ENCODE measurements at places on chromosomes 3 and 15.

- no peak for ATAC-seq
Measured at GRCh38 chr15:64524778-64525177, 64.4 kb downstream of the ZNF609 start.

GRCh38 chr15:96553931-96554330, 223.4 kb downstream of the NR2F2 start:
- no peak for ATAC-seq

GRCh38 chr3:86180696-86181095, 810.3 kb downstream of the VGLL3 start:
- no peak for ATAC-seq

DNA sequence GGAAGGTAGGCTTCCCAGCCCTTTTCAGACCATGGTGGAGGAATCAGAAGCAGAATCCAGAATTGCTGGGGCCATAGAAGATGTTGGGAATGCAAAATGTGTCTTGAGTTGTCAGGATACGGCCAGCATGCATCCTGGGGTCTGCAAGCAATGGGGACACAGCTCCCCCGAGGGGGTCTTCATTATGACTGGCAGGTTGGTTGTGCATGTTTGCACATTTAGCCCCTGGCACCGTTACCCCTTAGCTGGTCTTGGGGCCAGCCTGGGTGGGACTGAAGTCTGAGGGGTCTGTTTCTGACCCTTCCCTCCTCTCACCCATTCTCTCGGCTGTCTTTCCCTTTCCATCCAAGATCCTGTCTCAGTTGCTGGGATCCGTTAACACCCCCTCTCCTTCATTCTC, 50.7 kb downstream of the STARD5 start:
- ATAC-seq: no peak

DNA sequence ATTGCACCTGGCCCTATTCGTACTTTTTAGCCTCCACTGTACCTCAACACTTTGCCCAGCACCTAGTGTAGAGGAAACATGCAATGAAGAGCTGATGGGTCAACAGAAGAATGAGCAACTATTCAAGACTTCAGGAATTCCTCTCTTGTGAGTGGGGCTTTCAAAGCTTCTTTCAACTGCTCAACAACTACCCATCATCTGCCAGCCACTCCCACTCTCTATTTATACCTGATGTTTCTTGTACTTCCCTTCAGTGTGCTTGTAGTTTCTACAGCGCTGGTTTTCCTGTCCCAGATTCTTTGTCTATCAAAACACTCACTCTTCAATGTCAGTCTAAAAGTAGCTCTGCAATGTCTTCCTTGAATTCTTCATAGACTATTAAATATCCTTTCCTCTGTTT, 168.3 kb upstream of the LPP start:
- ATAC-seq: no peak

DNA sequence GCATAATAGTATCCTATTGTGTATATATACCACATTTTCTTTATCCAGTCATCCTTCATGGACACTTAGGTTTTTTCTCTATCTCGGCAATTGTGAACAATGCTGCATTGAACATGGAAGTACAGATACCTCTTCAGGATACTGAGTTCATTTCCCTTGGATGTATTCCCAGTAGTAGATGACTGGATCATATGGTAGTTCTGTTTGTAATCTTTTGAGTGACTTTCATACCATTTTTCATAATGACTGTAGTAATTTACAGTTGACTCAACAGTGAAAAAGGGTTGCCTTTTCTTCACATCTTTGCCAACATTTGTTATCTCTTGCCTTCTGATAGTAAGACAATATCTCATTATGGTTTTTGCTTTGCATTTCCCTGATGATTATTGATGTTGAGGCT, 21.8 kb downstream of the MYH15 start:
- ATAC-seq: no peak

DNA sequence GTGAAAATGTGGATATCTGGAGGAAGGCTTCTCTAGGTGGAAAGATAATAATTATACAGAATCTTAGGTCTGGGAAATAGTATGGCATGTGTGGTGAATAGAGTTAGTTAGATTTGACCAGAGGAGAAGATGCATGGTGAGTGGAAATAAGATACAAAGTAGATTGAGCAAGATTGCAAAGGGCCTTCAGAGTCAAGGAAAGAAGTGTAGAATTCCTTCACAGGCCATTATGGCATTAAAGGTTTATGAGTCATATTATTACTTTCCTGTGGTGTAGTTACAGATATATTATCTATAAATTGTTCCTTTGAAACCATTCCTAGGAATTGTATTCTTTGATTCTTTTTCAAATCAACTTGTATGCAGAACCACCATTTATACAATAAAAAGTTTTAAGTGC, 660.3 kb downstream of the SI start:
- ATAC-seq: no peak

DNA sequence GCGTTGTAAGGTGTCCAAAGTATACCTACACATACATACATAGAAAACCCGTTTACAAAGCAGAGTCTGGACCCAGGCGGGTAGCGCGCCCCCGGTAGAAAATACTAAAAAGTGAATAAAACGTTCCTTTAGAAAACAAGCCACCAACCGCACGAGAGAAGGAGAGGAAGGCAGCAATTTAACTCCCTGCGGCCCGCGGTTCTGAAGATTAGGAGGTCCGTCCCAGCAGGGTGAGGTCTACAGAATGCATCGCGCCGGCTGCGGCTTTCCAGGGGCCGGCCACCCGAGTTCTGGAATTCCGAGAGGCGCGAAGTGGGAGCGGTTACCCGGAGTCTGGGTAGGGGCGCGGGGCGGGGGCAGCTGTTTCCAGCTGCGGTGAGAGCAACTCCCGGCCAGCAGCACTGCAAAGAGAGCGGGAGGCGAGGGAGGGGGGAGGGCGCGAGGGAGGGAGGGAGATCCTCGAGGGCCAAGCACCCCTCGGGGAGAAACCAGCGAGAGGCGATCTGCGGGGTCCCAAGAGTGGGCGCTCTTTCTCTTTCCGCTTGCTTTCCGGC, 318.6 kb downstream of the FGF12 start:
- ATAC-seq: no peak

- ATAC-seq: no peak
Measured at GRCh38 chr3:13529196-13530112, 19.5 kb upstream of the FBLN2 start.

- no peak for ATAC-seq
Measured at GRCh38 chr3:106829206-106829605, 548.0 kb upstream of the CCDC54 start.

DNA sequence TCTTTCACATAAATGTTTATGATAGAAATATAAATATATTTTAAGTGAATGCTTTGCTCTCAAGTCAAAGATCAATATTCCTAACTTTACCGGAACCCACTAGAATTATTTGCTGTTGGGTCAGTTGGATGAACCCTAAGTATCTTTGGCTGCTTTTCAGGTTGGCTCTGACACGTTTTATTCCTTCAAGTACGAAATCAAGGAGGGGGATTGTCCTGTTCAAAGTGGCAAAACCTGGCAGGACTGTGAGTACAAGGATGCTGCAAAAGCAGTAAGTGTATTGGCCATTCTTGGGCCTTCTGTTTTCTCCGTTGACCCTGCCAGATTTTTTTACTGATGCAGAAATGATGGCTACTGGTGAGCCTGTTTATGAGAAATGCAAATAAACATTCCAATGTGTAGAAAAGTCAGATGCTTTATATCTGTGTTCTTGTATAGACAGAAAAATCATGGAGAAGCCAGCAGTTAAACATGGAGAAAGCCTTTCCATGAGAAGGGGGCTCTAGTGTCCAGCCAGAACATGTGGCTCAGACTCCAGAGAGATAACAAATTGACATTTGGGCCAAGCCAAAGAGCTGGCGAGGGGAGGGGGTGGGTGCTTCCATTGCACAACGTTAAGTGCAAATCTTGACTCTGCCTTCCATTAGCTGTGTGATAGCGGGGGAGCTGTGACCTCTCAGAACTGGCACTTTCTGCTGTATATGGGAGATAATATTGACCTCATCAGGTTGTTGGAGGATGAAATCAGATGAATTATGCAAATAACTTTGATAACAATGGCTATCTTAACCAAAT, 3.0 kb downstream of the KNG1 start:
- no peak for ATAC-seq

DNA sequence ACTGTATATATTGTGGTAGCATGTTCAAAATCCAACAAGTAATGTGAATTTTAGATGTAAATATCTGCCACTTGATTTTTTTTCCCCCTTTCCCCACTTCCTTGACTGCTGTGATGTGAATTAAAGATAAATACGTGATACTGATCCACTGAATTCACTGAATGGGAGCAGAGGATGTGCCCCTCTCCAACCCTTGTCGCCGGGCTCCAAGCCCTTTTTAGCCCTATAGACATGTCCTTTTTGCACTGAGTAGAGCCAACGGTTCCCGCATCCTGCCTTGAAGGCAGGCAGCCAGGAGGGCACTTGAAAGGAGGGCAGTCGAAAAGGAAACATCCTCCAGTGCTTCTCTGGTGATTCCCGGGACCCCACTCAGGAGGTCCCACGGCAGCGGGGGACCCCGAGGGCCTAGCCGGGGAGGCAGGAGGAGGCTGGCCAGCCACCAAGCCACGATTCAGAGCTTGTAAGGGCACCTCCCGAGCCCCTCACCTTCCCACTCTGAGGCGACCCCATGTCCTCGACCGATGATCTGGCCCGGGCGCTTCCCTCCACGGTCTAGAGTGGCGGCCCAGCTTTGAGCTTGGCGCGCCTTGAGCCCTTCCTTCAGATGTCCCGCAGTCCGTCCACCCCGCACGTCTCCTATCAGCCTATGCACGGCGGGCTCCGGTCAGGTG, 901 bp upstream of the MANF start:
- ATAC-seq: peak; percentile 7

GRCh38 chr15:76577879-76578512, 241.4 kb downstream of the ISL2 start:
- no peak for ATAC-seq

- no peak for ATAC-seq
Measured at GRCh38 chr3:14154276-14154675, 24.1 kb downstream of the XPC start.

- ATAC-seq: no peak
Measured at GRCh38 chr3:188468662-188469061, 314.7 kb downstream of the LPP start.

DNA sequence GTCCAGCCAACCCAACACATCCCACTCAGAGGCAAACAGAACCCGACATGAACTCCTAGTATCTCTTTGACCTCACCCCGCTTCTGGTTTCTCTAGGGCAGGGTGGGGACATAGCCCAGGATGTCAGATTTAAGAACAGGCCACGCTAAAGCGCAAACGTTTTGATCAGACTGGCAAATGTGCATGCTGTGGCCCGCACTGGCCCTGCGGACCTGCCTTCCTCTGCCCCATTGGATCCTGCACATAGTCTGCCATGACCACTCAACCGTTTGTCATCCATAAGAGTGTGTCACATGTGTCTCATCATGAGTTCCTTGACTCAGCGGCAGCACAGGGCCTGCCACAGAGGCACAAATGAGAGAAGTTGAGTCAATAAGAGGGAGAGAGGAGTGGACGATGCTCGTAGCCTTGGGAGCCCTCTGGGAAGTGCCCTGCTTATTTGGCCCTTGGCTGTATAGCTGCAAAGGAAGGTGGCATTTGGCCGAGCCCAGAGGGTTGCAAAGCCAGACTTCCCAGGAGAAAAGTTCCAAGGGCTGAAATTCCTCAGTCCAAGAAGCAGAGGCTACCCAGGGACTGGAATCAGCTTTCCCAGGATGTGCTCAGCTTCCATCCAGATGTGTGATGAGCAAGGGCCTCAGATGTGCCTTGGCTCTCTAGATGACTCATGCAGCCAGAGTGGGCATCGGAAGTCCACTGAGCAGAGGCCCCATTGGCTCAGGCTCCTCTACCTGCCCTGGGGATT, 55.5 kb upstream of the SLCO2A1 start:
- no peak for ATAC-seq

- no peak for ATAC-seq
Measured at GRCh38 chr15:52540374-52541012, 11.8 kb upstream of the MYO5A start.

DNA sequence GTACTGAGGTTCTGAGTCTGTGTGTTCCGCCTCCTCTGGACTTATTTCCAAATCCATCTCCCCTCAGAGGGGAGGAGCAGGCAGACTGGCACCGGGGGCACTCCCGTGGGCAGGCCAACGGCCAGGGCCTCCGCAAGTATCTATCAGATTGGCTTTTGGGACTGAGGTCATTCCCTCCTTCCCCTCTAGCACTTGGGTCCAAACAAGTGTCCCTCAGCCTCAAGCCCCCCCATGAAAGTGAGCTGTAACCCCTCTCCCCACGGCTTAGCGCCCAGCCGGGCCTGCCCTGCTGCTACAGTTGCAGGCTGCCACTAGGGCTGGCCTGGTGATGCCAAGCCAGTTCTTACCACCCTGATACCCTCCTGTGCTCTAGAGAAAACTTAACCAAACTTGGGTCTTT, 17.4 kb downstream of the ITGA11 start:
- ATAC-seq: no peak

GRCh38 chr3:153233986-153234385, 72.0 kb downstream of the RAP2B start:
- ATAC-seq: no peak

GRCh38 chr15:48566668-48567067, 78.8 kb downstream of the FBN1 start:
- ATAC-seq: no peak

- no peak for ATAC-seq
Measured at GRCh38 chr15:66737243-66738010, 35.4 kb downstream of the SMAD6 start.

DNA sequence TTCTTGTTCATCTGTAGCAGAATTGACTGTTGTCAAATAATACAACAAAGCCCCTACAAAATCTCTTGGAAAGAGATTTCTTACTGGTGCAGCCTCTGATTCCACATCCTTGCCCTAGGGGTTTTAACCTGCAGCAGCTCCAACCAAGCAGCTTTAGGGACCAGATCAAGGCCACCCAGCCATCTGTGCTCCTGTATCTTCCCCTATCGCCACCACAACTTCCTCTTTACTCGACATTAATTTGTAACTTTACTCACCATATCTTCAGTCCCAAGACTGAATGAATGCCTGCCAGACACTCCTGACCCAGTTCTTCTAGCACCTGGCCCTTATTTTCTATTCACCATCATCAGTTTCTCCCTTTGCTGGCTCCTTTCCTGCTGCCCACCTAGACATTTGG, 156.6 kb upstream of the IL12A start:
- no peak for ATAC-seq

DNA sequence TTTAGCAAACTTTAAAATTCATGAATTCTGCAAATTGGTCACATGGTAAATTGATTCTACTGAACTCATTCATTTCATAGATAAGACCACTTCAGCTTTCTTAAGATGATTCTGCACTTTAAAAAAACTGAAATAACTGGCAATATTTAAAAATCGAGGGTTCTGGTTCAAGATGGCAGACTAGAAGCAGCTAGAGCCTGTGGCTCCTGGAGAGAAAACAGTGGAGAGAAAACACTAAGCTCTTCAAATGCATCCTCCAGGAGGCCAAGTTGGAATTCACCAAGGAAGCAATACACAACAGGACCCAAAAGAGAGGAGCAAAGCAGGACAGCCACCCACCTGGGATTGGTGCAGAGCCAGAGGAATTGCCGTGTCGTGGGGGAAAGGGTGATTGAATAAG, 132.1 kb downstream of the SPATA16 start:
- no peak for ATAC-seq

Data from activated CD4-positive, CD25-positive, alpha-beta regulatory T cell treated with anti-CD3 and anti-CD28 coated beads, Interleukin-2, amount 50 U/mL, for 24 hours (primary cell).